Hepatic stellate cell (primary cell): ENCODE measurements at places on chromosomes 1 and 21.

GRCh38 chr21:45721671-45722070 lies 78.1 kb downstream of the PCBP3 start:
- no peak for DNase-seq

GRCh38 chr1:210915890-210916507 lies 217.9 kb downstream of the KCNH1 start:
- no peak for DNase-seq

DNA sequence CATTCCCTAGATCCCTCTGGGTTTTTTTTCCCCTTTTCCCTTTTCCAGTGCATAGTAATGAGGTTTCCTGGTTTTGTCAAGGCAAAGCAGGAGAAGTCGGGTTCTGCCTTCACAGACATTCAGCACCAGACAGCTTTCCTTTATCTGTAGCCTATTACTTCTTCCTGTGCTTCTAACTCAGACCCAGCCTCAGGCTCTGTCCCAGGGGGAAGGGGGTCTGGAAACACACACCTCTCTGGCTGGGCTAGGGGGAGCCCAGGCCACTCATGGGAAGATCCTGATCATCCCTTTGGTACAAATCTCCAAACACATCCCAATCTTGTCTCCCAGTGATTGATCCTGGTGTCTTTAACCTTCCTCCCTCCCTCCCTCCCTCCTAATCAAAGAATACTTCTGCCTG lies 656.4 kb downstream of the LMO4 start:
- no peak for DNase-seq

DNA sequence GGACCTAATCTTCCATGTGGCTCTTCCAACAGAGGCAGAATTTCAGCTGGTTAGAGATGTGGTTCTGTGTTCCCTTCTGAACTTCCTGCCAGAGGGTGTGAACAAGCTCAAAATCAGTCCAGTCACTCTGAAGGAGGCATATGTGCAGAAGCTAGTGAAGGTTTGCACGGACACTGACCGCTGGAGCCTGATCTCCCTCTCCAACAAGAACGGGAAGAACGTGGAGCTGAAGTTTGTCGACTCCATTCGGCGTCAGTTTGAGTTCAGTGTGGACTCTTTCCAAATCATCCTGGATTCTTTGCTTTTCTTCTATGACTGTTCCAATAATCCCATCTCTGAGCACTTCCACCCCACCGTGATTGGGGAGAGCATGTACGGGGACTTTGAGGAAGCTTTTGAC lies 17.3 kb downstream of the TENT5C start:
- no peak for DNase-seq

- DNase-seq: no peak
These were observed 179.3 kb upstream of the HMGB4 start for GRCh38 chr1:33684396-33685179.

- peak; percentile 77 for DNase-seq
These were observed 495 bp downstream of the PI4KB start for GRCh38 chr1:151326619-151327222.

DNA sequence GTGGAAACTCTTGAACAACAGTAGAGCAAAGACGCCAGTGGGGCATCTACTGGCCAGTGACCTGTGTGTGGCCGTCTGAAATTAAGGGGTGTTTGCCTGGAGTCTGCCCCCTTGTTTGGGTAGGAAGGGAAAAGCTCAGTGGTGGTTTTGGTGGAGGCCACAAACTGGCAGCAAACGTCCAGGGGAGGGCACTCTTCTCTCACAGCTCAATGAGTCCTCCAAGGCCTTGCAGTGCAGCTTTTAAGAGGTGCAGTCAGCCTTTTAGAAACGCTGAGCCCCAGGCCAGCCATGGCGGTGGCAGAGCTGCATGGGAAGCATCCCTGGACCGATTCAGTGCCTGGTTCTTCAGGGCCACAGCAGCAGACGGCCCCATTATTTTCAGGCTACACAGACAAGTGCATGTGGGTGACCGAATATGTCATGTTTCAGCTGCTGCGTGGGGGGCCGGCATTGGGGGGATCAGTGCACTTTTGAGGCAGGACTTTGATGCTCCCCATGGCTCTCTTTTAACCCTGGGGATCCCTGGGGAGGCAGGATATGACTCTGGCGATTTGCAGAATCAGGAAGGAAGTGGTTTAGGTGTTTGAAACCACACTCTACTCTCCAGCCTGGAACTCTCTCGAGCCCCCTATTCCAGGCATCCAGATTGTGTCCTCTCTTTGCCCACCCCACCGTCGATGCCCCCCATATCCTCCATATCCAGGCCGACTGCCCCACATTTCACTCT lies 414.0 kb downstream of the PRDM2 start:
- no peak for DNase-seq

- no peak for DNase-seq
These were observed 20.2 kb downstream of the BTG2 start for GRCh38 chr1:203325418-203326091.

DNA sequence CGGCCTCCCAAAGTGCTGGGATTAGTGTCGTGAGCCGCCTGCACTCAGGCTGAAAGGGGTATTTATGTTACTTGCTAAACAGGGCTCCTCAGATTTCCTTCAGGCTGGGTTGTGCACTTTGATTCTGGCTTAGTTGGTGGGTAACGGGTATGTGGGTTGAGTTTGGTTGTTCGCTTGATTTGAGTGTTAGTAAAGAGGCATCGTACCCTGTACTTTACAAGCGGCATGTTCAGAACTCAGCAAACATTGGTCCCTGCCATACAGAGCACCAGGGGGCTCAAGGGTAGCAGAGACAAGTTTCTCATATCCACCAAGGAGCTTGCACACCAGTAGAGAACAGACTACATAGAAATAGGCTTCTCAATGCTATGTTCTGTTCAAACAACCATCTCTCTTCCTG lies 147.8 kb downstream of the PGBD5 start:
- DNase-seq: no peak

DNA sequence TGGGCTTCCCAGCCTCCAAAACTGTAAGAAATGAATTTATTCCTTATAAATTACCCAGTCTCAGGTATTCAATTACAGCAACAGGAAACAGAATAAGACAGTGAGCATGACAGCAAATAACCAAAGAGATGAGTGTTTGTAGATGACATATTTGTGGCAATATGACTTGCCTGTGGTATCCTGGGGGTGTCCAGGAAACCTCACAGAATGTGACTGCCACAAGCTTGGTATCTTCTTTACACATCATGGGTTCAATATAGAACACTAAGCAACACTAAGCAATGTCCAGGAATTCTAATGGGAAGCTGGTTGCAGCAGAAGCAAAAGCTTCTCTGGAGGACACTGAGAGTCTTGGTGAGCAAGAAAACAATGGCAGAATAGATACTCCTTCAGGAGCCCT lies 236.4 kb upstream of the BEND5 start:
- no peak for DNase-seq

- DNase-seq: no peak
These were observed 76.7 kb downstream of the ASH1L start for GRCh38 chr1:155485945-155486344.

DNA sequence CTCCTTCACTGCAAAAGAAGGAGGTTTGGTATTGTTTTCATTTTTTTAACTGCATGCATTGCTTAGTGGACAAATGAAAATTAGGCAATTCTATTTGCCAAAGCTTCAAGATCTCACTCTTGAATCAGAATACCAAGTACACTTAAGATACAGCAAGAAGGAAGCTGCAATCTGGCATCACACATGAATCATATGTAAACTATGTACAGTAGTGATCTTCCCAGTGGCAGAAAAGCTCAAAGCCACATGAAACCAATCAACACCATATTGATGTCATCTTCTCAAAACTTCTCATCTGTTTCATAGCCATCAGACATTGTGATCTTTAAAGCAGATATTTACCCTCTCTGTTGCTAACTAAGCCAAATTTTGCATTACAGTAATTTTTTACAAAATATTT lies 550.1 kb downstream of the LTN1 start:
- no peak for DNase-seq

DNA sequence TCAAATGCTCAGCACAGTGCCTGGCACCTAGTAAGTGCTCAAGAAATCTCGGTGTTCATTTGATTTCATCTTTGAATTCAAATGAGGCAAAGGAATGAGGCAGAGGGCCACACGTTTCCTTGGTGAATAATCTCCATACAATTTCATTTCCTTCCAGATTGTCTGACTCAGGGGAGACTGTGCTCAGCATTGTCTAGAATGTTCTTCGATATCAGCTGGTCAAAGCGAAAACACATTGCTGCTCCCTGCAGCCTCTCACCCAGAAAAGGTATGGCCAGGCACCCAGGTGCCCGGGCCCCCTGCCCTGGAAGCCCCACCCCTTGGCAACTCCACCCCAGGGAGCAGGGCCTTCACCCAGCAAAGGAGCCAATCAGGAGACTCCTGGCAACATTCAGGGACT lies 55.8 kb downstream of the FBXO2 start:
- DNase-seq: no peak

GRCh38 chr1:199723250-199723956 lies 304.1 kb upstream of the NR5A2 start:
- no peak for DNase-seq

DNA sequence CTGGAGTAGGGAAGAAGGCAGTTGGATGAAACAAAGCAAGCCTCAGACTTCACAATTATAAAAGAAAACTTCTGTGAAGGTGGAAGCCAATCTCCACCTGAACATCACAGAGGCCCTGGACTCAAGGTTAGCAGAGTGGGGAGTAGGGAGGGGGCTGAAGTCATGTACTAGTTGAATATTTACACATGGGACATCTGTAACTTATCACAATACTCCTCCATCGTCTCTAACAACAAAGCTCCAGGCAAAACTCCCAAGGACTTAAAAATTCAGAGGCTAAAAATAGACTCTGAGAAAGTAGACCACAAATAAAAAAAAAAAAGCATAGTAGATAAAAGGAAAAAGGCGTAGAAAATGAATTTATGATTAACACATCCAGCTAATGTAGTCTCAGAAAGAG lies 326.3 kb upstream of the PKN2 start:
- DNase-seq: no peak

- DNase-seq: no peak
These were observed 61.9 kb downstream of the LAMC2 start for GRCh38 chr1:183247931-183248330.

- no peak for DNase-seq
These were observed 77.8 kb downstream of the ADGRL2 start for GRCh38 chr1:81878538-81878937.

GRCh38 chr1:193356249-193356648 lies 169.8 kb upstream of the B3GALT2 start:
- DNase-seq: no peak

DNA sequence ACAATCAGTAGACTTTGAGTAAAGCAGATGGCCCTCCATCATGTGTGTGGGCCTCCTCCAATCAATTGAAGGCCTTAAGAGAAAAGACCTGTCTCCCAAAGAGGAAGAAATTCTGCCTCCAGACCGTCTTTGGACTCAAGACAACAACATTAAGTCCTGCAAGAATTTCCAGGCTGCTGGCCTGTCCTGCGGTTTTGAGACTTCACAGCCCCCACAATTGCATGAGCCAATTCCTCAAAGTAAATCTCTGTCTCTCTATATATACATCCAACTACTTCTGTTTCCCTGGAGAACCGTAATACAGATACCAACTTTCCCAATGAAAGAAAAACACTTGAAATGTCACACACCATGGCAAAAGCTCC lies 16.4 kb downstream of the REG4 start:
- DNase-seq: no peak

DNA sequence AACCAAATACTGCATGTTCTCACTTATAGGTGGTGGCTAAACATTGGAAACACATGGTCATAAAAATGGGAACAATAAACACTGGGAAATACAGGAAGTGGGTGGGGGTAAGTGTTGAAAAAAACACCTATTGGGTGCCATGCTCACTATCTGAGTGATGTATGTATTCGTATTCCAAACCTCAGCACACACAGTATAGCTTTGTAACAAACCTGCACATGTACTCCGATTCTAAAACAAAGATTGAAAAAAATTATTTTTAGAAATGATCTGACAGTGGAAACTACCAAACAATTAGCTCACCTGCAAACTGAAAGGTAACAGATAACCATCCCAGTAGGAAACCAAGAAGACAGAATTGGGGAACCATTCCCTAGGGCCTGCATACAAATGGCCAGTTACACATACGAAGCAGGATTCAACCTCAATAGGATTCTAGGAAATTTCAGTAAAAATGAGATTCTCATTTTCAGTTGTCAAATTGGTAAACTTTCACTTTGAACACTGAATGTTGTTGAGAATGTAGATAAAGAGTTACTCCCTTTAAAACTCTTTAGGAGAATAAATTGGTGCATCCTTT lies 88.1 kb upstream of the LRRC8D start:
- DNase-seq: no peak

- no peak for DNase-seq
These were observed 1.2 kb downstream of the RGL1 start for GRCh38 chr1:183806125-183806524.

GRCh38 chr1:151504252-151504651 lies 6.9 kb upstream of the CGN start:
- DNase-seq: no peak

DNA sequence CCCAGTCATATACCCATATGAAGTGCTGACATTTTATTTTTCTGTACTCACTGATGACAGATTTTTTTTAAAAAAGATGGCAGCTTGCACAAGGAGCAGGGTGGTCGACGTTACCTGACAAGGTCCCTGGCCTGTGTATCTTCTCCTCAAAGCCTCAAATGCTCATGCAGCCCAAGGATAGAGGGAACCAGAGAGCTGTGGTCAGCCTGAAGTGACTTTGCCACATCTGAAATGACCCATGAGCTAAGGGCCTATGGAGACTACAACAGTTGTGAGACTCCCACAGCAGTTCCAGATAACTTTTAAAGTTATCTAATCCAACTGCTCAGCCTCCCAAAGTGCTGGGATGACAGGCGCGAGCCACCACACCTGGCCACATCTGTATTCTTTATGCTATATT lies 131.1 kb downstream of the GLUL start:
- no peak for DNase-seq

DNA sequence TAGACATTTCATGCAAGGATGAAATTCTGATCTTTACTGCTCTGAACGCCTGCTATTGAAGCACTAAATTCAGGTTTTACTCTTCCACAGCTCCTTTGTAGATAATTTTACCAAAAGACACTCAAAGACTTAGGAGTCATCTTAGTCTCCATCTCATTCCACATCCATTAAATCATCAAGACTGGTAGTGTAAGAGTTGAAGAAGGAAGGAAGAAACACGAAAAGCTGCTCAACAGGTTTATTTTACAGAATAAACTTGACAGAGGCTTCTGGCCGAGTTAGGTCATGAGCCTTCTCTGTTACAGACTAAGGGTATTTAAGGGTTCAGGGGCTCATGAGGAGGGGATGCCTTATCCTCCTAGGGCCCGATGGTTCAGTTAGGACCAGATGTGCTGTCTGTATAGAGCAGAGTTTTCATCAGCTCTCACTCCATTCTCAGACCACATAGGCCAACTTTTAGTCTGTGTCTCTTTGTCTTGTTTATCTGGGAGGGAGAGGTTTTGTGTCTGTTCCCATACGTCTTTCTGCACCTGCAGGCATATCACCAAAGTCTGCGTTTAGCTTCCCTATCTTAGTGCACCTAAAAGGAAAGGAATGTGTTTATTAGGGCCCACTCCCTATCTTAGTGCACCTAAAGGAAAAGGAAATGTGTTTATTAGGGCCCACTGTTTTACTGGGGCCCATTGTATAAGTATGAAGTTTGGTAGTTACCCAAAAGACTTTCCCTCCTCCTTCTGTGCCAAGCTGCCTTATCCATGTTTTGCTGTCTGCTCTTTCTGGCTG lies 57.4 kb upstream of the RGS18 start:
- DNase-seq: peak; percentile 0
